Natural killer cell (primary cell): ENCODE measurements at places on chromosomes 3 and 15. TPM values are rescaled to one million over a fixed set of nuclear protein-coding genes. Genes with fewer than 3 reads are reported as not detected.

The TNFAIP8L3 gene
- not detected for total RNA-seq

The ZNF662 gene
- total RNA-seq = 1.7 TPM

GRCh38 chr3:144670571-144670970 is 698.9 kb downstream of the DIPK2A start:
- no peak for DNase-seq
- H3K4me3 ChIP-seq = no peak overlapping the region
- no peaks in the 10 kb centered on the region for H3K27me3 ChIP-seq

- no peaks in the 10 kb centered on the region for H3K36me3 ChIP-seq
- no peak overlapping the region for H3K27ac ChIP-seq
- H3K4me3 ChIP-seq = no peak overlapping the region
- DNase-seq = no peak
- no peaks in the 10 kb centered on the region for H3K27me3 ChIP-seq
- H3K4me1 ChIP-seq = no peaks in the 10 kb centered on the region
Measured at GRCh38 chr3:105527949-105528348, 161.2 kb downstream of the ALCAM start.

GRCh38 chr15:74901612-74902063 is 5.0 kb downstream of the FAM219B start:
- H3K27me3 ChIP-seq = no peaks in the 10 kb centered on the region
- peaks cover 53% of the 10 kb centered on the region for H3K36me3 ChIP-seq
- no peak overlapping the region for H3K4me3 ChIP-seq
- peak; percentile 80 for DNase-seq
- H3K27ac ChIP-seq = peak overlapping the region; percentile 14

The PDCD6IP gene
- total RNA-seq = 179 TPM

- H3K4me3 ChIP-seq = no peak overlapping the region
- no peaks in the 10 kb centered on the region for H3K36me3 ChIP-seq
- H3K4me1 ChIP-seq = no peaks in the 10 kb centered on the region
- no peak for DNase-seq
- H3K27ac ChIP-seq = no peak overlapping the region
Measured at GRCh38 chr15:89551550-89551949, 23.7 kb upstream of the TICRR start.

The MASP1 gene
- not detected for total RNA-seq

The C3orf49 gene
- not detected for total RNA-seq

DNA sequence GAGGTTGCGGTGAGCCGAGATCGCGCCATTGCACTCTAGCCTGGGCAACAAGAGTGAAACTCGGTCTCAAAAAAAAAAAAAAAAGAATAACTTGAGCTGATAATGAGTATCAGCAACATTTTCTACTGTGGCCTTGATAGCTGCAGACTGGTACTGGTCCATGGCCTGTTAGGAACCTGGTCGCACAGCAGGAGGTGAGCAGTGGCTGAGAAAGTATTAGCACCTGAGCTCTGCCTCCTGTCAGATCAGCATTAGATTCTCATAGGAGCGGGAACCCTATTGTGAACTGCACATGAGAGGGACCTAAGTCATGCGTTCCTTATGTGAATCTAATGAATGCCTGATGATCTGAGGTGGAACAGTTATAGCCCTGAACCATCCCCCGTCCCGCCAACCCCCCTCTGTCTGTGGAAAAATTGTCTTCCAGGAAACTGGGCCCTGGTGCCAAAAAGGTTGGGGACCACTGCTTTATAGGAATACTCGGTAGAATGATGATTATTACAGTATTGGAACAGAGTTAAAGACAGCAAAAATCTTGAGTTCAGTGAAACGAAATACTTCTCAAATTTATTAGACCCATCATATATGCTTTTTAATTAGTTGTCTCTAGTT is 126.0 kb downstream of the ZNF609 start:
- H3K36me3 ChIP-seq = no peaks in the 10 kb centered on the region
- no peaks in the 10 kb centered on the region for H3K27me3 ChIP-seq
- peaks cover 4% of the 10 kb centered on the region for H3K4me1 ChIP-seq
- no peak overlapping the region for H3K4me3 ChIP-seq
- no peak for DNase-seq

The SLC2A2 gene
- not detected for total RNA-seq

- no peak overlapping the region for H3K4me3 ChIP-seq
- H3K27ac ChIP-seq = no peak overlapping the region
- no peaks in the 10 kb centered on the region for H3K4me1 ChIP-seq
- no peak for DNase-seq
- no peaks in the 10 kb centered on the region for H3K36me3 ChIP-seq
- H3K27me3 ChIP-seq = no peaks in the 10 kb centered on the region
Measured at GRCh38 chr3:117919621-117920020, 1115.0 kb downstream of the IGSF11 start.

- no peak overlapping the region for H3K27ac ChIP-seq
- no peak overlapping the region for H3K4me3 ChIP-seq
- no peaks in the 10 kb centered on the region for H3K27me3 ChIP-seq
- no peak for DNase-seq
Measured at GRCh38 chr15:94451466-94451865, 220.1 kb downstream of the MCTP2 start.

DNA sequence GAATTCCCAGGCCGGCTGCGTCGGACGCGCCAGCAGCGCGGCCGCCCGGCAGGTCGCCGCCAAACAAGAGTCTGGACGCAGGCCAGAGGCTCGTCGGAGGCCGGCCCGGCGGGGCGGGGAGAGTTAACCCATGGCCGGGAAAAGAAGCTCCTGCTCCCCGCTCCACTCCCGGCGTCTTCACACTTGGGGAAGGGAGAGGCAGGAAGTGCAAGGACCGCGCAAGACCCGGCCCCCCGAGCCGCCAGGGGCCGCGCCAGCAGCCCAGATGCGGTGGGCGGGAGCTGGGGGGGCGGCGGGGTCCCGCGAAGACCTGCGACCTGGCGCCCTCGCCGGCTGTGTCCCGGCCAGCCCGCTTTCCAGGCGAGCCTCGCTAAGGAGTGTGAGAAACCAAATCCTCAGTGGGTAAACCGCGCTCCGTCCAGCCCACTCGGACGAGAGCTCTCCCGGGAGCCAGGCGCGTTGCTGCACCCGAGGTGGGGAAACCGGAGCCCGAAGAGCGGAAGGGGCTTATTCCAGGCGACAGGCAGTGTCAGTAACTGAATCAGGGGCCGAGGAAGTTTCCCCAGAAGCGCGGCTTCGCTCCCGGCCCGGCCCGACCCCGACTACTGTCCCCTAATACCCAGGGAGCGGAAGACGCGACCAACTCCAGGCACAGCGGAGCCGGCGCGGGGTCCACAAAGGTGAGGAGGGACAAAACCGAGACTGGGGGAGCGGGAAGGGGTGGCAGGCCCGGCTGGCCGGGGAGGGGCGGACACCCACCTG is 721 bp downstream of the ADAMTS7 start:
- no peaks in the 10 kb centered on the region for H3K36me3 ChIP-seq
- H3K4me1 ChIP-seq = peaks cover 16% of the 10 kb centered on the region
- no peak for DNase-seq
- peak overlapping the region; percentile 32 for H3K4me3 ChIP-seq

DNA sequence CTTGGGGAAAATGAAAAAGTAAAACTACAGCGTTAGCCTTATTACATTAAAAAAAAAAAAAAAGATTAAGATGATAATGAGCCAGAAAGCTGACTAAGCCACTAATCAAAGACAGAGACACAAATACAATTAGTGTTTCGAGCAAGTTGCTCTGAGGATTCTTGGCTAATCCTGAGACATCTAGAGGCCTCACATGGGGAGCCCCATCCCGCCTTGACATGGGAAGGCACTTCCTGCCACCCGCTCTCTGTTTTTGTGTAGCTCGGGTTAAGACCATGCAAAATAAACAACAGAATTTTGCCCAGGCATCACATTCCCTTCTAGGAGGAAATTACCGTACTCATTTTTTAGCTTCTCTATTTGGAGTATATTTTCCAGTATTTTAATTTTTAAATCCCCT is 15.3 kb downstream of the HESX1 start:
- H3K4me1 ChIP-seq = no peaks in the 10 kb centered on the region
- H3K36me3 ChIP-seq = no peaks in the 10 kb centered on the region
- H3K27ac ChIP-seq = no peak overlapping the region
- no peak for DNase-seq
- H3K27me3 ChIP-seq = no peaks in the 10 kb centered on the region
- no peak overlapping the region for H3K4me3 ChIP-seq

DNA sequence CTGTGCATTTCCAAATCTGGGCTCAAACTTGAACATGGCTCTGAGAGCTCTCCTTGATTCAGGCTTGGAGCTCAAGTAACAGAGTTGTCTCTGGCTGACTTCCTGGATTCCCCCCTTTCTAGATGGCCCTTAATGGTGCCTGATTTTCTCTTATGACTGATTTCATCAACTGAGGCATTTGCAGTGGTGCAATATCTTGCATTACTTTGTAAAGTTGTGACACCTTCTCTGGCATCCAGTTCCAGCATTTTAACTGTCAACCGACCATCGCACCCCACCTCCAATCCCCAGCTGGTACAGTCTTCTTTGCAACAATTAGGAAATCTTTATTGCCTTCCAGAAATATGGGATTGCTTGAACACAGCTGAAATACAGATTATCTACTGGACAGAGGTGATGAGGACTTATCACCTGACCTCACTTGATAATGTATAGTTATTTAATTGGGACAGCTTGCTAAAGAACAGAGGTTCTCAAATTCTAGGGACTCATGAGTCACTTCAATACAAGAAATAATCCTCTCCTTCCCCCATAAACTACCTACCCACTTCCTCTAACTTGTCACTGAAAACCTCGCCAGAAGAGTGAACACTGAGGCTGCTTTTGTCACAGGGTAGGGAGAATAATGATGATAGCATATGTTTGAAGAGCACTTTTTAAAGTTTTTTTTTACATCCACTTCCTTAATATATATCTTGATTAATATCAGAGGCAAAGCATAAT is 41.8 kb downstream of the FILIP1L start:
- H3K4me1 ChIP-seq = peaks cover 24% of the 10 kb centered on the region
- H3K27me3 ChIP-seq = no peaks in the 10 kb centered on the region
- no peak overlapping the region for H3K4me3 ChIP-seq
- H3K36me3 ChIP-seq = no peaks in the 10 kb centered on the region
- peak; percentile 24 for DNase-seq

DNA sequence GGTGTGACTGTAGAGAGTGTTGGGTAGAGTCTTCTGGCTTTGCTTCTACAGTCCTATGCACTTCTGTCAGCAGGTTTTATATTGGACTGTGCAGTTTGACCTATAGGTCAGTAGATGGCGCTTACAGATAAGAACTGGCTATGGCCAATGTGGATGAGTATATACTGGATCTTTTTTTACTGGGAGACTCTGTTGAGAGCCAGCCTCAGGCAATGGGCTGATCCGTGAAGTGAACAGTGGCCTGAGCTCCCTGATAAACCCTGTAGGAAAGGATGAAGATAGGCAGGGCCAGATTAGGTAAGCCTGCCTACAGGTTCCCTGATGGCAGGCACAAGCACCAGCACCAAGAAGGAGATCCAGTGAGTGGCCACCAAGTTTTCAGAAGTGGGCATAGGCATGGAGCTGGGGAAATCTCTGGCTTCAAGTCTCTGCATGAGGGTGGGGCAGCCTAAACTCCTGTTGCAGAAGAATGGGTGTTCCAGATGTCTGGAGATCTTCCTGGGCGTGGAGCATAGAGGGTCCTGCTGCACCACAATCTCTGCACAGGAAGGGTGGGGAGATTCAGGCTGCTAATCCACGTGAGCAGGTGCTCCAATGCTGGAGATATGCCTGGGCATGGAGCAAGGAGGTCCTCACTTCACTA is 326.0 kb upstream of the SGO1 start:
- no peak overlapping the region for H3K4me3 ChIP-seq
- no peaks in the 10 kb centered on the region for H3K27me3 ChIP-seq
- no peak overlapping the region for H3K27ac ChIP-seq
- no peak for DNase-seq
- no peaks in the 10 kb centered on the region for H3K4me1 ChIP-seq

GRCh38 chr15:68504681-68505170 is 72.8 kb upstream of the ITGA11 start:
- H3K4me3 ChIP-seq = no peak overlapping the region
- H3K36me3 ChIP-seq = no peaks in the 10 kb centered on the region
- no peak for DNase-seq
- H3K27me3 ChIP-seq = no peaks in the 10 kb centered on the region
- no peaks in the 10 kb centered on the region for H3K4me1 ChIP-seq

The DPPA2 gene
- not detected for total RNA-seq

DNA sequence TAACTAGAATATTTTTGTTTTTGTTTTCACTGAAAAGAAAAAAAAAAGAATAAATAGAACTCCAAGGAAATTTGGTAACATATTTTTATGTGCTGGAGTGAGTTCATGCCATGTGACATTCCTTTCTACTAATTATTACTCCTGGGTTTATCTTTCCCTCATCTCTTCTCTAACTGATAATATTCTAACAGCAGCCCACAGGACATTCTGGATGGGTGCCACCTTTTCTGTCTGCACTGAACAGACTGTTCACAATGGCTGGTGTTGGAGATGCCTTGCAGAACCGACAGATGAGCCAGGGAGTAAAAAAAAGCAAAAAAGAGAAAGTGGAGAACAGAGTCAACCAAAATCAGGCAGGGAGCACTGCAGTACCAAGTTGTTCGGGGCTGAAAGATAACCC is 151.3 kb downstream of the OR4M2 start:
- no peaks in the 10 kb centered on the region for H3K27me3 ChIP-seq
- H3K36me3 ChIP-seq = no peaks in the 10 kb centered on the region
- DNase-seq = no peak
- no peaks in the 10 kb centered on the region for H3K4me1 ChIP-seq

DNA sequence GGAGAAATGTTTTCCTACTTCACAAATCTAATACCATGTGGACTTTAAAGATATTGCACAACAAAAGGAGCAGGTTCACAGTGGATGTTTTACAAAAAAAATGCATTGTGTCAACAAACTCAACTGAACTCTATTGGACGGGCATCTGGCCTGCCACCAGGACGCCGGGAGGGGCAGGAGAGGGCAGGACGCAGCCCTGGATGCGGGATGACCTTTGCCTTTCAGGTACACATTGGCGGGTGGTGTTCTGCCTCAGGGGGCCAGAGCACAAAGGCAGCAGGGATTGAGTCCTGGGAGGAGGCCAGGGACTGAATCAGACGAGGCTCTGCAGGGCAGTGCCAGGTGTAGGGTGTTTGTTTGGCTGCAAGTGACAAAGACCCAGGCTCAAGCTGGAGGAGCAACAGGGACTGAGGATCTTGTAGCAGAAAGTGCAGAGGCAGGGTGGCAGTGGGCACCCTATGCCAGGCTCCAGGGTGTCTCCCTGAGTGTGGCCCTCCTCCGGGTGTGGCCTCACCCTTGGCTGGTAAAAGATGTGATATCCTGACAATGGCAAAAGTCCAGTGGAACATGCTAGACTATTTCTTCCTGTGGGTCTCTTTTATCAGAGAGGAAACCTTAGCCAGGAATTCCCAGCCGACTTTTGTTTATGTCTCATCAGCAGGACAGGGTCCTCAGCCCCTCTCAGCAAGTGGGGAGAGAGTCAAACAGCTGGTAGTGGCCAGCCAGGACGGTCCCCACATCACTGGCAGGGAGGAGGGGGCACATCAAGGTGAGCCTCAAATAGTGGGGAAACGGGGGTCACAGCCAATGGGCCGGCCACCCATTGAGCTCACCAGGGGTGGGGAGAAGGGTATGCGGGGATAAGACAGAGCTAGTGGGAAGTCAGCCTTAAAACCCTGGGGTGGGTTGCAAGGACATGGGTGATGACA is 29.7 kb upstream of the KLF13 start:
- H3K27me3 ChIP-seq = no peaks in the 10 kb centered on the region
- no peak for DNase-seq
- H3K36me3 ChIP-seq = no peaks in the 10 kb centered on the region
- H3K27ac ChIP-seq = no peak overlapping the region
- no peaks in the 10 kb centered on the region for H3K4me1 ChIP-seq

The GP9 gene
- total RNA-seq = 0.86 TPM

The GHSR gene
- total RNA-seq = 1.3 TPM

The MITF gene
- 0.54 TPM for total RNA-seq

The SYNPR gene
- not detected for total RNA-seq

The PLA2G4D gene
- total RNA-seq = not detected

- no peaks in the 10 kb centered on the region for H3K36me3 ChIP-seq
- H3K4me1 ChIP-seq = no peaks in the 10 kb centered on the region
- no peak for DNase-seq
- no peaks in the 10 kb centered on the region for H3K27me3 ChIP-seq
- H3K27ac ChIP-seq = no peak overlapping the region
Measured at GRCh38 chr3:55615694-55616295, 128.7 kb upstream of the WNT5A start.
